ENCODE measurements at places on chromosomes 3 and 15.

GRCh38 chr15:98914626-98915025, 93.0 kb downstream of the PGPEP1L start:
- DNase-seq: no peak

DNA sequence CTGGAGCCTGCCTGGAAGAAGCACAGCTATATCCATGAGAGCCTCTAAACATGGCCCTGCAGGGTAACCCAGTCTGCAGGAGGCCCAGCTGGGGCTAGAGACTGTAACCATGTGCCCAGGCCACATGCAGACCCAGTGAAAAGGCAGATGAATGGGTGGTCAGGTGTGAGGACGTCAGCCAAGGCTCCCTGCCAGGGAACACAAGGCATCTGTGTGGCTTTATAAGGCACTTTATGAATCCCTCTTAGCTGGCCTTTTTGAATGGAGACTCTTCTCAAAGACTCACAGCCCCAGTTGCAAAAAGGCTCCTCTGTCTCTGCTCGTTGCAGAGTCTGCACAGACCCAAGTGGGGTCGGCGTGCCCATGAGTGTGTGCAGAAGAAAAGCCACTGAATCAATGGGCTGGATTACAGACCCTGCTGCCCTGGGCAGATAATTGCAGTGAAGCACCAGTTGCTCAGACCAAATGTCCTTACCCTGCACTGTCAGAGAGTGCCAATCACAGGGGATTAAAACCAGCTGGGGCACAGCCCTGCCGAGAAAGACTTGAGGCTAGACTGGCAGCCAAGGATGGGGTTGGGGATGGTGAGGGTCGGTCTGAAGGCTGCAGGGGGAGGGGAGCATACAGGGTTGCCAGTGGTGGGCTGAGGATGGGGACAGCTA, 154.2 kb downstream of the RAB11A start:
- no peak for DNase-seq

DNA sequence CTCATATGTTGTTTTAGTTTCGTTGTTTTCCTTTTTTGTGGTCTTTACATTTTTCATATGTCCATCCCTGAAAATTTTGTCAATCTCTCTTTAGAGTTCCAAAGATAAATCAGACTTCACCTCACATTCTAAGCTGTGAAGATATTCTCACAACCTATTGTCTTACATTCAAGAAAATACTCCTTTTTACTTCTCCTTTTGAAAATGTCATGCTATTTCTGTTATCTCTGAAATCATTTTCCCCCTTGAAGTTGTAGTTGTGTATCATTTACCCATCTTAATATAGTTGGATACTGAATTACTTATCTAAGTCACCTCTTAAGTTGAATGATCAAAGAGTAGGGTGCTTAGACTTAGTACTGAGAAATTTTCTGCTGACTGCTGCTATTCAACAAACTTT, 74.3 kb downstream of the DCUN1D1 start:
- DNase-seq: no peak

- DNase-seq: no peak
These were observed 12.8 kb downstream of the LXN start for GRCh38 chr3:158659454-158660237.

- no peak for DNase-seq
These were observed 18.1 kb downstream of the GBE1 start for GRCh38 chr3:81743096-81744025.

- DNase-seq: no peak
These were observed 38.6 kb upstream of the APH1B start for GRCh38 chr15:63238796-63239195.

- peak; percentile 84 for DNase-seq
These were observed 392.4 kb upstream of the PROK2 start for GRCh38 chr3:72177075-72178050.

GRCh38 chr3:55486857-55487380, at the start of gene WNT5A:
Gene WNT5A (minus strand): TSS chr3:55487306. CDS start chr3:55486985, 321 bp downstream.
- no peak for DNase-seq

- DNase-seq: no peak
These were observed 14.6 kb upstream of the MECOM start for GRCh38 chr3:169678122-169678521.

- no peak for DNase-seq
These were observed 57.6 kb upstream of the LIPC start for GRCh38 chr15:58374147-58374546.

- peak; percentile 56 for DNase-seq
These were observed 440 bp downstream of the PRTG start for GRCh38 chr15:55742498-55742926.

DNA sequence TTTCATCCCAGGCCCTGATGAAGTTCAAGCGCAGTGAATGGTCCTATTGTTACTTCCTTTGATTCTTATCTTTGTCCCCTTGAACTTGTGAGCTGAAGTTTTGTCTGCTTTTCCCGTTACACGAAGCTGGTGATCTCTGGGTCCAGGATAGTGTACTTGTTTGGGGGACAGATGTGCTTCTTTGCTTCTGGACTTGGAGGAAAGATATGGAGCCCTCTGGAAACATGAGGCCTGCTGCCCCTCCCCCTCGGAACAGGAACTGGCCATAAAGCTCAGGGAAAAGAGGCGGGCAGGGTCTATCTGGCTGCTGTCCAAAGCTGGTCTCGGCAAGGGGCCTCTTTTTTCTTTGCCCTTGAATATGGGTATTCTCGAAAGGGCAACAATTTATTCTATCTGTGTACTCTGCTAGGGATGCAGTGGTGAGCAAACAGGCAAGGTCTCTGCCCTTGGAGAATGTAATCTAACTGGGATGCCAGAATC, 47.6 kb downstream of the IDH2 start:
- DNase-seq: no peak

DNA sequence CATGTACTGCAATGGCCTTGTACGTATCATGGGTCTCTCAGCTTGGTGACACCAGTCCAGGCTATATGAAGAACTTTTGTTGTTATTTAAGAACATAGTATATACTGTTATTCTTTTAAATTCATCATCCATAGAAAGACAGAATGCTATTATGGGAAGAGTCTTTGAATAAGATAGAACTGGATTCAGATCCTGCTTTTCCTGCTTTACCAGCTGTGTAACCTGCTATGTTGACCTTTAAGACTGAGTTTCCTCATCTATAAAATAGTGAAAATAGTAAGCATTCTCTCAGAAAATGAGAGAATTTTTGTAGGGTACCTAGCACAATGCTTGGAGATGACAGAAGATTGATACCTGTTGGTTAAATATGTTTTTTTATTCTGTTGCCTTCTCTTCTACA, 204.1 kb upstream of the TBL1XR1 start:
- DNase-seq: no peak

- no peak for DNase-seq
These were observed 3.7 kb downstream of the SORD start for GRCh38 chr15:45026651-45027190.

- no peak for DNase-seq
These were observed 1.4 kb downstream of the RPSA start for GRCh38 chr3:39407773-39408492.

GRCh38 chr3:89364314-89364713, 256.9 kb downstream of the EPHA3 start:
- DNase-seq: no peak

GRCh38 chr3:164514576-164514975, 563.7 kb downstream of the SI start:
- no peak for DNase-seq

DNA sequence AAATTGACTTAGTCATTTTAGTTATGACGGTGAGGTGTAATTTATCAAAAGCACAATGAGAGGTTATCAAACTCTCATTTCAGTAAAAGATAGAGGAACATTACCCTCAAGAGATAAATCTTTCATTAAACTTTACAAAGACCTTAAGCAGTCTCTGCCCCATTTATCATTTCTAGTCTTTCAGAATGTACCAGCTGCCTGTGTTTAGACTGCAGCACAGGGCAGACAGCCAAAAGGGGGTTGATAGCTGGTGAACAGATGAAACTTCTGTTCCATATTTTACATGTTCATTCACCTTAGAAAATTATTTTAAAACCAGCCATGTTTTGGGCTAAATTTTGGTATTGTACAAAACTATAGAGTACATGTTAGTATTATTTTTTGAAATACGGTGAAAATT, 514.6 kb upstream of the CNTN3 start:
- no peak for DNase-seq

DNA sequence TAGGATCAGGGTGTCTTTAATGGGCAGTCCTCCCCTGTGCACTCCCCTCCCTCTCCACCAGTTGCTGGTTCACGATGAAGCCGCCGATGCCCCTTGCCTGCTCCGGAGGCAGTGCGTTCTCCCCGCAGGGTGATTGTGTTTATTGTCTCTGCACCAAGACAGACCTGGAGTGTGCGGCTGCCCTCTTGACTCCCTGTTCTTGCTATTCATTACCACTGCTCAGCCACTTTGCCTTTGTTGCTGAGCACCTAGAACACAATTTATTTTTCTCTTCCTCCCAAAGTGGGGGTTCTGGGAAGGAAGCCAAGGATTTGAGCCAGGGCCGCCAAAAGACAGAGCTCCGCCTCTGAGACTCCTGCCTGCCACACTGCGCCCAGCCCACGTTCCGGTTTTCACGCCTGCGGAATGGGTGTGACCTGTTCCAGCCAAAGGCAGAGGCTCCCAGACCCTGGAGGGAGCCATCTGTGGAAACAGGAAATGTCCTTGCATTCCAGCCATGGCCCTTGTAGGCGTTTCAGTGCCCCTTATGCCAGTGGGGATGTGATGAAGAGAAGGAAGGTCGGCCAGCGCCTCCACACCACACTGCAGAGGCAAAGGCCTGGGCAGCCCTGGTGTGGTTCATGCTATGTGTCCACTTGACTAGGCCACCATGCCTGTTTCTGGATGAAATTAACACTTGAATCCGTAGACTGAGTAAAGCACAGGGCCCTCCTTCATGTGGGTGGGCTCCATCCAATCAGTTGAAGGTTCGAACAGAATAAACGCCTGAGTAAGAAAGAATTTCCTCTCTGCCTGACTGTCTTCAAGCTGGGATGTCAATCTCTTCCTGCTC, 85.8 kb downstream of the HMG20A start:
- no peak for DNase-seq

GRCh38 chr3:121963608-121964007, 58.4 kb downstream of the ILDR1 start:
- no peak for DNase-seq

GRCh38 chr3:124885466-124886167, 1.5 kb downstream of the ITGB5 start:
- no peak for DNase-seq

DNA sequence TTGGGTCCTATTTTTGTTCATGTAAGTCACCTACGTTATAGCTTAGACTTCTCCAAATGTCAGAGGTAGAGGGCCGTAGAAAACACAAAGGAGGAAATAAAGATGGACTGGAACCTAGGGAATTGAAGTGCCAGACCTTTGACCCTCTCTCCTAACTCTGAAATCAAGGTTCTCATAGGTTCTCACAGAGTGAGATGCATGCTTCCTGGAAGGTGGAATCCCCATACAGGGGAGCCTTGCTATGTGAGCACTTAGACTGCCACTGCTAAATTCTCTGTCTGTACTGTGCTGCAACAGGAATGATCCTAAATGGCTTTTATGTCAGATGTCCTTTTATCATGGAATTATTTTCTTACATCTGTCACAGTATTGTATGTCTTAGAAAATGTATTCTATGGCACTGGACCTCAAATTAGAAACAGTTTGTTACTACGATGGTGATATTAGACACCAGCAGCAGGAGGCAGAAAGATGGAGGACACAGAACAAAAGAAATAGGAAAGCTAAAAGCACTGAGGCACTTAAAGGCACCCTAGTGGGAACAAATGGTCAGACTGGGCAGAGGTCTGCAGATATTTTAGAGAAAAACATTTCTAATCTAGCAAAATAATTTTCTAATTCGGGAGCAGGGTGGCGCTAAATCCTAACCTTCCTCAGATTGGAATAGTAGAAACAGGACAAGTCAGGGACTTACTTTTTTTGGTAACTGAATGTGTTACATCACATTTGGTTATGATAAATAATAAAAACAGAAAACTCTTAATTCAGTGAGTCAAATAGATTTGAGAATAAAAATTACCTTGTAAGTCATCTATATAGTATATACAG, 60.2 kb upstream of the CDAN1 start:
- no peak for DNase-seq

- DNase-seq: peak; percentile 93
These were observed 42.1 kb downstream of the CORO2B start for GRCh38 chr15:68620721-68621527.

GRCh38 chr3:81394651-81395524, 366.6 kb downstream of the GBE1 start:
- DNase-seq: no peak

GRCh38 chr3:81354119-81354518, 407.3 kb downstream of the GBE1 start:
- DNase-seq: no peak

GRCh38 chr3:31379598-31379997, 153.1 kb upstream of the STT3B start:
- DNase-seq: no peak

- DNase-seq: no peak
These were observed 1.9 kb downstream of the RHO start for GRCh38 chr3:129530251-129530791.

DNA sequence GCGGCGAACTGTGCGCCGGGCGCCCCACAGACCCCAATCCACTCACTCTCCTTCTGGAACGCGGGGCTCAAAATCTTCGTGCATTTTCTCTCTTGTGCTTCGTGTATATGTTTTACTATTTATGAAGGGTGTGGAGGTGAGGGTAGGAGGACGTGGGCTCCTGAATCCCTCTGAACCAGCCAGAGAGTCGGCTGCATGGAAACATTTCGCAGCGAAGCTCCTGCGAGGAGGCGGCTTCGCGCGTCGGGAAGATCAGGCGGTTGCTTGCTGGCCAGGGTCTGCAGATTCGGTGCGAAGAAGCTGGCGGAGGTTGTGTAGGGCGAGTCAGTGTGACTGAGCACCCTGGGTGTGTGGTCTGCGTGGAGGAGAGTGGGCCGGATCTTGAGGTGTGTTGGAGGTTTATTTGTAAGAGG, 1.1 kb downstream of the CNTN4 start:
- peak; percentile 53 for DNase-seq

GRCh38 chr3:156614642-156615511, 59.5 kb upstream of the TIPARP start:
- no peak for DNase-seq

GRCh38 chr3:35120026-35120425, 519.3 kb upstream of the ARPP21 start:
- no peak for DNase-seq

DNA sequence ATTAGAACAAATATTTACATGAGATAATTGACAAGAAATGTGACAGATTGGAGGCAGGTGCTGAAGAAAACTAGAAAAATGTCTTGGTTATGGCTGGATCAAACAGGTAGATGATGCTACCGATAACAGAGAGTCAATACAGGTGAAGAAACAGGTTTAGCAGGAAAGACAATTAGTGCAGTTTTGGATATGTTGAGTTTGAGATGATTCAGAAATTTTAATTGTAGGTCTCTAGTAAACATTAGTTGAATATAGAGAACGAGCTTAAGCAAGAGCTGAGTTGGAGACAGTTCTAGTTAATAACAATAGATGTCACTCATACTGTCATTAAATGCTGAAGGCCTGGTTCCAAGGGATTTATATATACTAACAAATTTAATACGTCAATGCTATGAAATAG, 524.4 kb downstream of the NSUN3 start:
- DNase-seq: no peak

GRCh38 chr3:113270068-113270467, 58.7 kb downstream of the BOC start:
- DNase-seq: no peak

GRCh38 chr15:32918547-32918946, 200.7 kb downstream of the GREM1 start:
- no peak for DNase-seq

- DNase-seq: no peak
These were observed 369.6 kb upstream of the ATP10A start for GRCh38 chr15:26232691-26233090.
